Activated naive CD8-positive, alpha-beta T cell treated with anti-CD3 and anti-CD28 coated beads for 36 hours (primary cell): ENCODE measurements at places on chromosomes 12 and 14.

DNA sequence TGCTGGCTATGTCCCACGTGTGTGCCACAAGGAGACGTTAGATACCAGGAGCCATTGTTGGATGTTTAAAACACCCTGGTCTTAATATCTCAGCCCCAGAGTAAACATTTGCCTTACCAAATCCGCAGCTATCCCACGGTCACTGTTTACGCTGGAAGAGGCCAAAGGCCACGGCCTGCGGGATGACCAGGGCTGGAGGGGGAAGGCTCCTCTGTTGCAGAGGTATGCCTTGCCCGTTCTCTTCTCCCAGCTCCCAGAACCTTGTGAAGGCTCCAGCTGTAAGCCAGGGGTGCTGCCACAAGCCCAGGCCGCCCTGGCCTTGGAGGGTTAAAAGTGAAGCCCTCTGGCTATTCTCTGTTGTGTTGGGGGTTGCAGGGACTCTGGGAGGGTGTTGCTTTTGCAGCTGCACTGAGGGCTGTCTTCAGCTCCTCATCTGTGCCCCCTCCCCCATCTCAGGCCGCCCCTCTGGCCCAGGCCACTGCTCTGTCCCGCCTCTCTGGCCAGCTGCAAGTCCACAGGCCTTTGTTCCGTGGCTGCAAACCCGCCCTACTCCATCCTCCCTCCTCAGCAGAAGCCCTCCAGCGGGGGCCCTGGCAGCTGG, 2.5 kb downstream of the PLEKHG3 start:
- no peak for DNase-seq

DNA sequence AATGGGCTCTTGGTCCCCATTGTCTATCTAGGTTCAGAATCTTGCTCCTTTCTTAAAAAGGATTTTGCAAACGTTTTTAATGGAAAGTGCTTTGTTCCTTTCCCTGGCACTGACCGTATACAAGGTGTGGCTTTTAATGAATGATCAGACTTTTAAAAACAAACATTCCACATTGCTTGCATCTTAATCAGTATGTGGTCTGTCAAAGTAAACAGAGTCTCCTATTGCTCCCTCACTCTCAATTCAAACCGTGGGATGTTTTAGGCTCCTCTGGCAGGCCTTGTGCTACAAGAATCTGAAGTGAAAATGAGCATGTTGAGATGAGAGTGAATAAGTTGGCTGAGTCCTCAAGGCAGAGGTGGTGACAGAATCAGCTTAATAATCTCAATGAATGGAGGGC, 107.0 kb downstream of the VRK1 start:
- DNase-seq: no peak

DNA sequence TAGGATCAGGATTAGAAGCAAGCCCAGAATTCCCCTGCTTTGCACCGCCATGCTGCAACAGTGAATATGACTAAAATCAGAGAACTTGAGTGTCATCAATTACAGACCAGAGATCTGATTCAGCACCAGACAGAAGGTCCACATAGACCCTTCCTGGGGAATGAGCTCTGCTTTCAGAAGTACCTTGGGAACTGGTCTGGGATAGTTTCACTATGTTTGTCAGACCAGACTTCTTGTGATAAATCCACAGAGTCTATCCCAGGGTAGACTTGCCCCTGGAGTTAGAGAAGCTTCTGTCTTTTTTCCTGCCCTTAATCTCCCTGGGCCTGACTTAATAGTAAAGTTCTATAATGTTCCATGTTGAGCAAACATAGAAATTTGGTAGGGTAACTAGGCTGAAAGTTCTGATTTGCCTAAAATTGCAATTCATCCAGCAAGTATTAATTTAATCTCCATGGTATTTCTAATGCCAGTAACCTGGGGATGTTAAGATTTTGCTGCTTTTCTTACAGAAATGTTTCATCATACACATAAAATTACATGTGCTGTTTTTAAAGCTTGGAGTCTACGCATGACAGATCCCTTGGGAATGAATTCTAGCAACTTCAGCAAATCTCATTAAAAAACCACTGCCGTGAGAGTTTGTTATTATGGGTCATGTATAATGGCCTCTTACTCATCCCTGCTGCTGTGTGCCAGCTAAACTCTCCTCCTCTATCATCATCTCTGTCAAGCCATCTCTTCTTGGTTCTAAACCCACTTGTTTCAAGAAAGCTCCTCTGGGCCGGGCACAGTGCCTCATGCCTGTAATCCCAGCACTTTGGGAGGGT, 61.3 kb upstream of the METAP2 start:
- no peak for DNase-seq

DNA sequence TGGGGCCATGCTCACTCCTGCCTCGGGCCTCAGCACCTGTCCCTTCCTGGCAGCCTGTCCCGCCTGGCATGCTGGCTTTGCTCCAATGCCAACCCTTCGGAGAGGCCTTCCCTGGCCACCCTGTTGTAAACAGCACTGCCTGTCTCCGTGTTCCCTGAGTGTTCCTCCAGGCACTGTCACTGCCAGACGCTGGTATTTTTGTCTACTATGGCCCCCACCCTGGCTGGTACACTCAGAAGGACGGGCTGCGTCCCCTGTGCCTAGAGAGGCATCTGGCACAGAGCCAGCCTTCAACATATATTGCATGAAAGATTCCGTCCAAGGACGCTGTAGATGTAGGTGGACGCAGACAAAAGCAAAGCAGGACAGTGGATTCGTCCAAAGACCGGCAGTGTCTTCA, 2.7 kb upstream of the ASPG start:
- DNase-seq: no peak

DNA sequence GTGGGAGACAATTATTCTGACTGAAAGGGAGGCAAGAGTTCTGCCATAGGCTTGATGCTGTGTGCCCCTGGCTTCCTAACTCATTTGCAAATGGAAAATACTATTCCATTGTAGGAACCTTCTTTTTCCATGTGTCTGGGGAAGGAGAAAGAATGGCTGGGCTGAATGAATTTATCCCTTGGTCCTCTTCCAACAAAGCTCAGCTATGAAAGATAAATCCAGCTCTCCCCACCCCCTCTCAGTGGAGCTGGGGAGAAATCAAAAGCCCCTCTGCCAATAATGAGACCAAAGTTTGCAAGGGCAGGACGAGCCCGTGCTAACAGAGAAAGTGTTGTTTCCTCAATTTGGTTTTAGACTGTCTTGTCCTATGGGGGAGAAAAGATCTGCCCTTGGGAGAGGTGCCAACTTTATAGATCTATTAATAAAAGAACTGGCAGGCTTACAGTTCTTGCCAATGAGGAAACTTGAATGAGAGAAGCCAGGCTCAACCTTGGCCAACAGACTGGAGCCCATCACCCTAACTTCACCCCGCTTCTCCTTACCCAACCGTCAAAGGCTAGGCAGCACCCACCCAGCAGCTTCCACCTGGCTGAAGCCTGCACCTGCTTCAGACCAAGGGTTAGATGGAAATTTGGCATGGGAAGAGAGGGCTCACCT, 8.9 kb upstream of the TCL1B start:
- DNase-seq: no peak

DNA sequence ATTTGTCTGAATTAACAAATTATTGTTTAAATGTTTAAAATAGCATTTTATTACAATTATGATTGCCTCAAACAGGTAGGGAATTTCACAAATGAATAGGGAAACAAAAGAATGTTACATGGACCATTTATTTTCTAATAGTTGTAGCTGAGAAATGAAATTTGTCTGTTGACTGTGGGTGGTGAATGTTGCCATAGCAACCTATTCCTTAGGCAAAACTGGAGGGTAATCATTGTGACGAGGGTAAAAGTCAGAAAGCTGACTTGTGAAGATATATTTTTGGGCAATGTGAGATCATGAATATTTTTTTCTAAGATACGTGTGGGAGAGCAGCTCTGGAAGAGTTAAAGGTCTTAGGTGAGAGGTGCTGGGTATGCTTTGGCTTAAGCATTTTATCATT, 24.2 kb upstream of the CLEC14A start:
- DNase-seq: no peak

DNA sequence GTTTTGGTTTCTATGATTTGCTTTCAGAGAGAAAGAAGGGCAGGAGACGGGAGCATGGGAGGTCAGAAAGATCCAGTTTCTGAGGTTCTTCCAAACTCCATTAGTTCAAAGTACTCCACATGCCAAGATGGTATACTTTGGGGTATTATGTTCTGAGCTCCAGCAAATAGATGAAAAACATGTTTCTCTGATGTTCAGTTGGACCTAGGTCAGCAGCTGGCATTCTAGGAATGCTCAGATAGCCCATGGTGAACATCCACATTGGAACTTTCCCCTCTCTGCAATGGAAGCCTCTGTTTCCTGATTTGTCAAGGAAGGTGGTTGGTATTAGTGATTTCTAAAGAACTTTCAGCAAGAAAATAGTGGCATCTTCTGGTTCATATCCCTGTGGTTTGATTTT, 257.5 kb downstream of the KTN1 start:
- no peak for DNase-seq

GRCh38 chr12:111578971-111579340, 20.2 kb downstream of the ATXN2 start:
- DNase-seq: no peak

DNA sequence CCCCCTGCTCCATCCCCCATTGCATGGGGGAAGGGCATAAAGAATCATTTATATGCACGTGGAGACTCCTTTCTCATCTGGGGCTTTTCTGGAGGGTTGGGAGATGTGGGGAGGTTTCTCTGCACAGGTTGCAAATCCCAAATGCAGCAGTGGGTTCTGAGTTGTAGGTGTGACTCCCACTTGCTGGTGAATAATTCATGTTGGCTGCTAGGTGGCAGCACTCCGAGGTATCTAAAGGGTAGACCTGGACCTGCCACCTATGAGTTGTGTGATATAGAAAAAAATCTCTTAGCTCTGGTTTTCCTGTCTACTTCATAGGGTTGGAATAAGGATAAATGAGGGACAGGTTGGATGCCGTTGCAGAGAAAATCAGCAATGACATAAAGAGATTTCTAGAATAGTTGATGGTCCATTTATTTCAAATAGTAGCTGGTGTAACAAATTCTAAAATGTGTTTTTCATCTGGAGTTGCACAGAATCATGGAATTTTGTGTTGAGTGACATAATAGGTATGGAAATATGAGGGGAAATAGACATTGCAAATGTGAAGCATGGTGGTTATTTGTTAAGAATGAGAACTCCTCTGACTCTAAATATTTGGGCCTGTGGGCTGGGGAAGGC, 4.6 kb downstream of the MARCHF9 start:
- DNase-seq: peak; percentile 39
